ENCODE measurements at places on chromosomes 5 and 9.

DNA sequence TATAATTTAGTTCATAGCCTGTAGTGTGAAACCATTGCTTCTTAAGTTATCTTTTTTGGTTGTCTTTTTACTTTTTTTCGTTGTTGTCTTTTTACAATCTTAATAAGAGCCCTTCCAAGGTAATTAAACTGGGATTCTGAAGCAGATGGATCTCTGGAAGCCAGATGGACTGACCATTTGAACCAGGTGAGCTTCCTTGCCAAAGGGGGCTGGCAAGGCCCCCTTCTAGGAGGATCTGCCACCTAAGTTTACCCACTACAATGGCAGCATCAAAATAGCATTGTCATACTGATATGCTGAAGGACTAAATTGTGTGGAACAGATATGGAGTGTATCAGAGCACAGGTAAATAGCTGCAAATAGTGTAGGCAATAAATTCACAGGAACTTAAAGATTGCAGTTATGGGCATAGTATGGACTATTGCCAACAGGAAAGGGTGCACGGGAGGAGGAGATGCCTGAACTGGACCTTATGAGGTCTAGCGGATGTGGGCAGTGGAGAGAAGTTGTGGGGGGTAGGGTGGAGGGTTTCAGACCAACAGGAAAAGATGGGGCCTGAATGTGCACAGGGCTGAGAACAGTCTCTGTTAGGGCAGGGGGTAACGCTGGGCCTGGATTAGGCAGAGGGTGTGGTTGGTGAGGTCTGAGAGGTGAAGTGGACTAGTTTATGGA lies 61.5 kb upstream of the CTXN3 start:
- no peak for DNase-seq

DNA sequence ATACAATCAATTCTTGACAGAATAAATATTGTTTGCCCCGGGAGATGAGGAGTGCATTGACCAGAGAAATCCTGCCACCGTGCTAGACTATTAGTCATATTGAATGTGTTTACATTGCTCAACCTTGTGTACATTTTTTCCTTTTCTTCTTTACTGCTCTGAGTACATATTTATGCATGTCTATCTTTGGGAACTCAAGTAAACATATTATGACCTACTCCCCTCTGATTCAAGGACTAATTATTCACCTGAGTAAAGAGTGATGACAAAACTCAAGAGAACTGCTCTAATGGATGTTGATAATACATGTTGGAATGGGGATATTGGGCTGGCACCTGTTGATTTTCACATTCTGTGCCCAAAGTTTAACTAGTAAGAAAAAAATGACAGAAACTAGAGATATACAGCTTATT lies 3.9 kb upstream of the SPINK1 start:
- no peak for DNase-seq

- DNase-seq, result peak; percentile 58
Observed at GRCh38 chr5:130871346-130872086, 293.5 kb downstream of the HINT1 start.

GRCh38 chr9:129183495-129184218 lies 5.6 kb upstream of the IER5L start:
- peak; percentile 45 for DNase-seq

GRCh38 chr5:135492319-135492626 lies 40.1 kb upstream of the TIFAB start:
- no peak for DNase-seq

All from eye (tissue), 1 donor.